ENCODE measurements at places on chromosomes 3 and 15.

DNA sequence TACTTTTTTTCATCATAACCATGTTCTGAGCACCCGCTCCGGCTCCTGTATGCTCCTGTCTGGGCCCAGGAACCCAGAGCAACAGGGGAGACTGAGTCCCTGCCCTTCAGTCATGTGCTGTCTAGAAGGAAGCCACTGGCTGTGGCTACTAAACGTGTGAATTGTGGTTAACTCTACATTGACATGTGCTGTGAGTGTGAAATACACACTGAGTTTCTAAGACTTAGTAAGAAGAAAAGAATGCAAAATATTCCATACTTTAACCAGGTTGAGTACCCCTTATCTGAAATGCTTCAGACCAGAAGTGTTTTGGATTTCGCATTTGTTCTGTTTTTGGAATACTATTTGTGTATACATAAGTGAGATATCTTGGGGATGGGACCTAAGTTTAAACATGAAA, 42.8 kb upstream of the CGNL1 start:
- no peak for DNase-seq

GRCh38 chr3:122255757-122256439, 69.2 kb upstream of the CSTA start:
- no peak for DNase-seq

DNA sequence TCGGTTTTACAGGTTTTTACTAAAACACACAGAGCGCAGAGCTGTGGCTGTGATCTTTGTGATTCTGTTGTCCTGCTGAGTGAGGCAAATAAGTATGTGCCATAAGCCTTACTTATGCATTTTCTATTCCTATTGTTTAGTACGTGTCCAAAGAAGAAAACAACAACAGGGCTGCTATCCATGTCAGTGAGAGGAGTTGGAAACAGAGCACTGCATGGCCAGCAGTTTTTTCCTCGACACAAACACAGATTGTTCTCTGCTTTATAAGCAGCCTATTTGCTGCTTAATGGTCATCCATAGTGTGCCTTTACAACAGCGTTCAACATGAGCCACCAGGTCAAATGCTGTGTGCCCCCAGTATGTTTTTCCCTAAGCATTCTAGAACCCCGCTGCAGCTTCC, 79.8 kb downstream of the SHQ1 start:
- no peak for DNase-seq

GRCh38 chr15:67611370-67612369, 69.2 kb downstream of the MAP2K5 start:
- no peak for DNase-seq

- DNase-seq, result no peak
Observed at GRCh38 chr15:63491116-63491827, 13.1 kb upstream of the USP3 start.
